Immature natural killer cell (primary cell): ENCODE measurements at places on chromosomes 3 and 15. TPM values are rescaled to one million over a fixed set of nuclear protein-coding genes. Genes with fewer than 3 reads are reported as not detected.
A peak's percentile ranks its signal among the peaks of the same experiment; 100 is the strongest.

GRCh38 chr3:139414608-139415224 lies 25.3 kb upstream of the COPB2 start:
- no peak for DNase-seq

- DNase-seq: no peak
Measured at GRCh38 chr15:39581793-39582285, 960 bp downstream of the THBS1 start.

GRCh38 chr3:45628746-45629145 lies 34.2 kb downstream of the LIMD1 start:
- DNase-seq: no peak

Gene EPHA6
- polyA plus RNA-seq: not detected

- DNase-seq: no peak
Measured at GRCh38 chr3:187011915-187012314, 81.6 kb downstream of the ST6GAL1 start.

DNA sequence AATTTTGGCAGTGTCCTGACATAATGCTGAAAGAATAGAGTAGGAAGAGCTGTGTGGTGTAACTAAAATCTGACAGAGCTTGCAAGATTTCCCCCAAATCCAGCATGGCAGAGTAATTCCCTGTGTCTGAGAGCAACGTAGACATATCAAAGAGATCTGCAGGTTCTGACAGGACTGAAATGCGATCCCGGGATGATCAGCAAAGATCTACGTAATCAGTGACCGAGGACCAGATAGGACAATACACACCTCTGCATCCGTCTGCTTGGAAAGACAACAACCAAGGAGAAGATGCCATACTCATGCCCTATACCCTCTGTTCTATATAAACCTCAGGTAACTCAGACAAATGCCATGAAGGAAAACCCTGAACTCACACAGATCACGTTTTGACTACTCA lies 26.6 kb upstream of the SYNPR start:
- no peak for DNase-seq

Gene TRIM42
- not detected for polyA plus RNA-seq

Gene RASGRP1
- polyA plus RNA-seq: 22.7 TPM

DNA sequence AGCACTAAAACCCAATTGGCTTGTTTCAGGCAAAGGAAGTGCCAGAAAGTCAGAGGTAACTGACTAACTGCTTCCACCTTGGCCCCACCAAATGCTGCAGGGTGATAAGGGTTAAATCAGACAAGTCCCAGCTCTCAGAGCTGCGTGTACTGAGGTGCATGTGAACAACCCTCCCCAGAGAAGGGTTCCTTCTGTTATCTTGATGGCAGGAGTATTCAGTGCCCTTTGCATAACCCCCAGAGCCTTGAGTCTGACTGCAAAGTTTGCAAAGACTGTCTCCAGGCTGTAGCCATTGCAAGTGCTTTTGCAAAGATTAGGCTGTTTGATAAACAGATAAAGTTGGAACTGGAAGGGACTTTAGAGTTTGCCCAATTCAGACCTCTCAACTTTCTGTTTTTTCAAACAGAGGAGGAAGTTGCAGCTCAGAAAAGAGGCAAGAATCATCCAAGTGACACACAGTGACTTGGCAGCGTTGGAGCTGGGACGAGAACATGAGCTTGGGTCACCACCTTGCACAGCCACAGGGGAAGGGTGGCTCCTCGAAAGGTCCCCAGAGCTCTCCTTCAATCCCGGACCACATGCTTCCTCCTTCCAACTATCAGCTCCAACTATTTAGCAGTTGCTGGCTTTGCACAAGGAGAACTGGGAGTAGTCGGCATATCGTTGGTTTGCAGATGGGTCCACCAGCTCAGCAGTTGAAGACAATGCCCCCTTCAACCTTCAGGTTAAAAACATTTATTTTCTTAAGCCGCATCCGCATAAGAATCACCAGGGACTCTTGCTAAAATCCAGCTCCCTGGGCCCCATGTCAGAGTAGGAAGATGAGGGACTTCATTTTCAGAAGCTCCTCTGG lies 224.8 kb upstream of the HES1 start:
- no peak for DNase-seq

GRCh38 chr3:197709135-197709534 lies 27.6 kb downstream of the RUBCN start:
- no peak for DNase-seq

DNA sequence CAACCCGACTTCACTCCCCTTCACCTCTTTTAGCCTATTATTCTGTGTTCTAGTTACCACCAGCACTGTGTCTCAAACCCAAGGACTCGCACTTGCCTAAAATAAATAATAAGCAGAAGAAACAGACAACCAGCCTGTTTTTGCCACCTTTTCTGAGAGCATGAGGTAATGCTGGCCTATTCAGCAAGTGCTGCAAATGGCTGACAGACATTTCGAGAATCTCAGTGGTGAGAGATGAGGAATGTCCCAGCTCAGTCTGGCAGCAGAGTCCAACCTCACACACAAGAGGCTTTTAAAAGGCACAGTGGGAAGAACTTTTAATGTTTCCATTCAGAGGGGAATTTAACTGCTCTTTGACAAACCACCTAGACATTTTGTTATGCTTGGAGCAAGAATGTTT lies 143.3 kb upstream of the GMNC start:
- no peak for DNase-seq

Gene EIF4A2
- 140 TPM for polyA plus RNA-seq

Gene AADAC
- polyA plus RNA-seq: not detected

DNA sequence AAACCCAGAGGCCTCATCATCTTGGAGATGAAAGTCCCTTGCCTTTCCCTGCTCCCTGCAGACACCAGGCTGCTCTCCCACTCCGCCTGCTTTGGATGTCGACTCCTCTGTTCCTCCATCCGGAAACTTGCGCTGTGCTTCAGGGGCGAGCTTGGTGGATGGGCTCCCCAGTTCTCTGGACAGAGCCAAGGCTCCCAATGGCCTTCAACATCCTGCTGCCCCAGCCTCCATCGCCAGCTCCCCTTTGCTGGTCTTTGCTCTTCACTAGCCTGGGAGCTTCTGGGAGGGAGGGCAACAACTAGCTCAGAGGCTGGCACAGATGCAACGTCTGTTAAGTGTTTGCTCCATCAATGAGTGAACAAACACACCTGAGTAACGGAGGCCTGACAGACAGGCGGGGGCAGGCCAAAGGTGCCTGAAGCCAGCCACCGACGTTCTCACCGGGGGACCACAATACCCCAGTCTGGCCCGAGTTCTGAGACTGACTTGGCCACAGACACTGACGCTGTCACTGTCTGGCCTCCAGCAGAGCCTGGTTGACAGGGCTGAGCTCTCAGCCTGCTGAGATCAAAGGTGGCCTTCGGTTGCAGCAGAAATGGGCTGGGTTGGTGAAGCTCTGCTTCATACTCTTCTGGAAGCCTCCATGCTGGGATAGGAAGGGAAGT lies 39.0 kb downstream of the RGMA start:
- peak; percentile 72 for DNase-seq

GRCh38 chr3:117201901-117202774 lies 492.6 kb downstream of the TUSC7 start:
- no peak for DNase-seq

DNA sequence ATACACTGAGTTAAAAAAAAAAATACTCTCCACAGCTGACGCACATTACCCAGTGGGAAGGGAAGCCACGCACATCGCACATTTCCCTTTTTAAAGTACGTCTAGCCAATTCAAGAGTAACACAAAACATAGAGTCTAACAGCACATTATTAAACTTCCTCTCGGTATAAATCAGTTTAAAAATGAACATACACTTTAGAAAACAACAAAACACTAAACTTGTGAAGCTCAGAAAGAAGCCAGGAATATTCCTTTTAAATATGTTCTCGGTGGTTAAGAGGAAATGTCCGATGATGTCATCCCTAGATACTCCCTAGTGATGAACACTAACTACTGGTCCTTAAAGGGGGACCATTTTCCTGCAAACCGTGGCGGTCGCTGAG lies 721 bp downstream of the MYEF2 start:
- peak; percentile 14 for DNase-seq

- DNase-seq: no peak
Measured at GRCh38 chr3:140250945-140251344, 316.0 kb downstream of the CLSTN2 start.

GRCh38 chr3:56919797-56920195 lies 118.0 kb upstream of the ARHGEF3 start:
- no peak for DNase-seq

Gene STRIT1
- not detected for polyA plus RNA-seq

DNA sequence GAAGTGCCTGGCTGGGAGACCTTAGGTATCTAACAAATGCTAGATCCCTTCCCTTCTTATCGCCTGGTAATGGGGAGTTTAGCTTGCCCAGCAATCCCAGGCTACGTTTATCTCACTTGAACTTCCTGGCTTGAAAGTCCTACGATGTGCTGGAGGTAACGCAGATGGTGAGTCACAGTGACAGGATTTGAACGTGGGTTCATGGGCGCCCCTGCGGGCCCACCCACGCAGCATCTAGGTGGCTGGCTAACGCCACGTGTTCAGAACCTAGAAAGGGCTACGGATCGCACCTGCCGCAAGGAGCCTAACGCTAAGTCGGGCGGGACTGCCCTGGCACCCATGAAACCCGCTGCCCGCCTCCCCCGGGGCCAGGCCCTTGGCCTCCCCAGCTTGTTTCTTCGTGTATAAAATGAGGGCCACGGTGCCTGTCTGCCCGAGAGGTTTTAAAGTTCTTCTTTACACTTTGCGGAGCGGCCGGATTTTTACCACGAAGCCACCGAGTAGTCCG lies 600 bp upstream of the USP3 start:
- peak; percentile 86 for DNase-seq

DNA sequence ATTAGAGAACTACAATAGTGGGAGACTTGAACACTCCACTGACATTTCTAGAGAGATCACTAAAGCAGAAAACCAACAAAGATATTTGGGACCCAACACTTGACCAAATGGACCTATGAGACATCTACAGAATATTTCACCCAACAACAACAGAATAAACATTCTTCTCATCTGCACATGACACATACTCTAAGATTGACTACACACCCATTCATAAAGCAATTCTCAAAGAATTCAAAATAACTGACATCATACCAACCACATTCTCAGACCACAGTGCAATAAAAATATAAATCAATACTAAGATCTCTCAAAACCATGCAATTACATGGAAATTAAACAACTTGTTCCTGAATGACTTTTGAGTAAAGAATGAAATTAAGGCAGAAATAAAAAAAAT lies 473.7 kb downstream of the LPP start:
- DNase-seq: no peak

DNA sequence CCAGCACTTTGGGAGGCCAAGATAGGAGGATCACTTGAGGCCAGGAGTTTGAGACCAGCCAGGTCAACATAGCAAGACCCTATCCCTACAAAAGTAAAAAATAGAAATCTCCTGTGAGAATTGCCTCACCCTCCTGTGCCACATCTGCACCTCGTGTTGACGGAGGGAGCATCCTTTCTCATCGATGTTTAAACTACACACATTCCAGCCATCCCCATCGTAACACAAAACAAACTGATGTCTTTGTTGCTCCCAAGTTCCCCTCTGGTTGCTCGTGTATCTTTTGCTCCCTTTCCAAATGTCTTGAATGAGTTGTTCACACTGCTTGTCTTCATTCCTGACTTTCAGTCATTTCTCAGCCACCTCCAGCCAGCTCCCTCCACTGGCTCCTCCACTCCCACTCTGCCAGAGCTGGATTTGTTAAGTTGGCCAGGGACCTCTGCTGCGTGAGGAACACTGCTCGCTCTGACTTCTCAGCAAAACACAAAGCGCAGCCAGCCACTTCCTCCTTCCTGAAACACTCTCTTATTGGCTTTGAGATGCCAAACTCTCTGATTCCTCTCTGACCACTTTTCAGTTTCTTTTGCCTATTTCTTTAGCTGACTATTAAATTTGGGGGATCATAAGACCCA lies 53.6 kb upstream of the ATP13A3 start:
- DNase-seq: no peak

- DNase-seq: no peak
Measured at GRCh38 chr3:193396451-193397244, 18.1 kb upstream of the ATP13A5 start.

Gene FSIP1
- polyA plus RNA-seq: 1.3 TPM

Gene SOX2
- not detected for polyA plus RNA-seq

Gene XCR1
- polyA plus RNA-seq: 0.26 TPM

Gene ROPN1
- not detected for polyA plus RNA-seq

- no peak for DNase-seq
Measured at GRCh38 chr15:101469520-101470288, 19.8 kb downstream of the PCSK6 start.

- DNase-seq: no peak
Measured at GRCh38 chr15:98888820-98889479, 118.6 kb downstream of the PGPEP1L start.

DNA sequence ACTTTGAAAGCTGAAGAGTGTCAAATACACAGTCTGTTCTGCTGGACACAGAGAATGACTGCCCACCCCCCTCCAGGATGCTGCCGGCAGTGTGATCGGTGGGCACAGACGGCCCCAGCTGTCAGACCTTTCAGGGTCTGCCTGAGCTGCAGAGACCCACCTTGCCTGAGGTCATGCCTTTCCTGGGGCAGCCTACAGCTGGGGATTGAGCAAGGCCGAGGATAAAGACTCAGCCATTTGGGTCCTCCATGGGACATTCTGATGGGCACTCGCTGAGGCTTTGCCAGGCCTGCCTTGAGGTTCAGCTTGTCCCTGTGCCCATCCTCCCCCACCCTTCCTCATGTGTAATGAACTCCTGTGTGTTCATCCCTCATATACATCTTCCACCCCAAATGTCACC lies 102.3 kb upstream of the SMAD3 start:
- DNase-seq: no peak

- DNase-seq: no peak
Measured at GRCh38 chr3:148773805-148774204, 53.8 kb upstream of the CPB1 start.

Gene NR2F2
- not detected for polyA plus RNA-seq

Gene TRH
- polyA plus RNA-seq: not detected

DNA sequence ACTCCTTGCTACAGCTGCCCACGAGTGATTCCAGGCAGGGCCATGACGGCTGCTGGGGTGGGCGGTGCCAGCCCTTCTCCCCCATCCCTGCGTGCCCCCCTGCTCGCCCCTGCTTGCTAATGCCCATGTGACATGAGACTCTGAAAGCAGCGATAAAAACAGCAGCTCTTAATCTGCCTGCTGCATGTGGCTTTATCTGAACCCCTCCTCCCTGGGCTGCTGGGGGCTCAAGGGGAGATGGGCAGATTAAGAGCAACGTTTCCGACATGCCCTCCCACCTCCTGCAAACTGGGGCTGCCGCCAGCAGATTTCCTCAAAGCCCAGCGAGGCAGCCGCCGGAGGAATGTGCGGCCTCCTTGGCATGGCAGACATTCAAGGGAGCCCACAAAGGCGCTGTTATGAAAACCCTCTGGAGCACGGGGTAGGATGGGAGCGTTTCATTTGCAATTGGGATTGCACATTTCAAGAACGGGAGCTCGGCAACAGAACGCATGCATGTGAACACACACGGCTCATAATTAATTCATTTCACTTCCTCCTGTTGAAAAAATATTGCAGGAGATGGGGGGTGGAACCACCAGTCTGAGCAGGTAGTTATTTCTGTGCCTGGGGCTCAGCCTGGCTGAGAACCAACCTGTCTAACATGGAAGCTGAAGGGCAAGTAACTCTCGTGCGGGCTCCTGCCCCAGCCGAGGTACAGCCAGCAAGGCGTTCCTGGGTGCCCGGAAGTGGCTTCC lies 504.2 kb upstream of the PROK2 start:
- no peak for DNase-seq

Gene RASL12
- polyA plus RNA-seq: not detected
